GM12878 (cell line): ENCODE measurements at places on chromosomes 5 and 9. TPM values are rescaled to one million over a fixed set of nuclear protein-coding genes. Genes with fewer than 3 reads are reported as not detected.

DNA sequence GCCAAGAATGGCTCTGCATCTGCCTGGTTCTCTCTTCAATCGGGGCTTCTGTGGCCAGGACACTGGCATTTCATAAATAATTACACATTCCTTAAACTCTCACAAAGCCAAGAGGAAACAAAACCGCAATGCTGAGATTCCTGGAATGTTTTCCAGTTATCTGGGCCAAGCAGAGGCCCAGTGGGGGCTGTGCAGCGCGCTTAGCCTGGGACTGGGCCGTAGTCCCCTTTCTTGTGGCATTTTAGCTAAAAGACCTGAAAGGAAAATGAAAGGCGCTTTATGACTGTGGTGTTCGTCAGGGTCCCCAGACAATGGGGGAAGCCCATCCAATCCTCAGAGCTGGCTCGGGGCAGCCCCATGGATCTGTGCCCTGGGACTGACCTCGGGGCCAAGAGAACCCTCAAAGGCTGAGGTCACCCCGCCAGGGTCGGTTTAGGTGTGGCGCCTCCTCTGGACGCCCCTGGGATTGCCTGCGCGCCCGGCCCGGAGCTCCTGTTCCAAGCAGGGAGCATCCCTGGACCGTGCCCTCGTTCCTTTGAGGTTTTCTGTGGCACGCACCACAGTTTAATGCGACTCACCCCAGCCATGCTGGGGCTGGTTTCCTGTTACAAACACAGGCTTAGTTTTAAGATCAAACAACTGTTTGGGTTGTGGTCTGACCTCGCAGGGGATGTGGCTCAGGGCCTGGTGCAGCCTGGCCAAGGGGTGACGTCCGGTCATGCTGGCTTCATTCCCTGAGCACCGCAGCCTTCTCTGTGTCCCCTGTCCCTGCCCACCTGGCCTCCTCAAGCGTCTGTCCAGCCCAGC, 51.5 kb upstream of the NKD2 start:
- DNase-seq, result no peak

- DNase-seq, result no peak
These were observed 167.8 kb upstream of the CCNG1 start for GRCh38 chr5:163269624-163270023.

HAVCR2 gene
- 5.2 and 6.5 TPM in 2 replicates for total RNA-seq

DNA sequence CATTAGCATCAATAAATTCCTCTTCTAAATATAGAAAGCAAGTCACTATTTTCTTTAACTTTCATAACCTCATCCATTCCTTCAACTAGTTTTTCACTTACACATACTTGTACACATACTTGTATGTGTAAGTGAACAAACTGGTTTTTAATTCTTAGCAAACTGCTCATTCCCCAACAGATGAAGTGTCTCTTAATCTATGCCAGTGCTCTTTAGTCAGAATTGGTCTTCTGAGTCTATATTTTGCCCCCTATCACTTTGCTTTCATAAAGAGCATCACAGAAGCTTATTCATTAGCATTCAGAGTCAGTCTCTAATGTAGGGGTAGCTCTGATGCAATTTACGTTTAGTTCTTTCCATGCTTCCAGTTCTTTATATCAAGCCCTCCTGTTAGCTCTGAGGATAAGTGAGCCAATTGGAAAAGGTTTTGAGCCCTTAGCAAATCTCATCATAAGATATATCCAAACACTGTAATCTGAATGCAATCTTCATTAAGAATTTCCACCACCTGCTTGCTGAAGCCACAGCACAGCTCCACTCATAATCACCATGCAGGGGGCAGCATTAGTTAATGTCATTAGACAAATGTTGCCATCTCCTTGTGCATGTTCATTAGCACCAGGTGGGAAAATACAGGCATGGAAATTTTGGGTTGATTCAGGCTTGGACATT, 178.5 kb upstream of the SLC24A2 start:
- DNase-seq, result no peak

FOXD4L3 gene
- 0.11 TPM in 1 of 2 replicates, not detected in the other for total RNA-seq

- no peak for DNase-seq
These were observed 223.3 kb downstream of the MEF2C start for GRCh38 chr5:88659529-88660263.

- DNase-seq, result no peak
These were observed 28.8 kb upstream of the POMT1 start for GRCh38 chr9:131473891-131474290.

PCDHGA8 gene
- not detected in 2 replicates for total RNA-seq

- no peak for DNase-seq
These were observed 60.4 kb upstream of the RGMB start for GRCh38 chr5:98713027-98713426.

DNA sequence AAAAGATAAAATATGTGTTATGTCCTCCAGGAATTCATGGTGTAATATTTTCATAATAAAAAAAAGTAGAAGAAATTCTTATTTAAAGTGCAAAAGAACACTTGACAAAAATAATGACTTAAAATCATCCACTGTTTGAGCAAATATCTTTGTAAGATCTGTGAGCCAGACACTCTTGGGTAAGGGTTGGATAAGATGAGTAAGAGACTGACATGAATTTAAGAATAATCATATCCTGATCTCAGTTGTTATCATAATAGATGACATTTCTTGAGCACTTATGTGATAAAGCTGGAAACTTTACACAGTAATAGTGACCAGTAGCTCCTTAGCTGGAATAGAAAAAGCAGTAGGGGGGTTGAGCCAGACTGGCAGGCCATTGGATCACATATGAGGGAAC, 40.0 kb upstream of the ADRB2 start:
- no peak for DNase-seq

IQGAP2 gene
- total RNA-seq, result 26.9 and 28.2 TPM in 2 replicates

DNA sequence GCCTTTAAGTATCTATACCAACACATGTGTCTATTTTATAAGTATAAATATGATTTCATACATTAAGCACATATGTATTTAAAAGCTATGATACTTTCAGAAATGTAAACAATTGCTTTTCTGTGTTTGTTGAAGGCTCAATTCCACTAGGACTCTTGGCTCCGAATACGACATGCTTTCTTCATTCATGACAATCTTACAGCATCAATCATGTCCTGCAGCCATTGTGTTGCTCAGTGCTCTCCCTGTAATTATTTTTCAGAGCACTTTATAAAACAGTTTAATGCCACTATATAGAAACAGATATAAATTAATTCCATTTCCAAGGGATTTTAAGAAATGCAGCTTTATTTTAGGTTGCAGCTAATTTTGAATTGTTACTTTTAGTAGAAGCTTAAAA, 167.3 kb downstream of the TAF11L14 start:
- DNase-seq, result no peak

DNA sequence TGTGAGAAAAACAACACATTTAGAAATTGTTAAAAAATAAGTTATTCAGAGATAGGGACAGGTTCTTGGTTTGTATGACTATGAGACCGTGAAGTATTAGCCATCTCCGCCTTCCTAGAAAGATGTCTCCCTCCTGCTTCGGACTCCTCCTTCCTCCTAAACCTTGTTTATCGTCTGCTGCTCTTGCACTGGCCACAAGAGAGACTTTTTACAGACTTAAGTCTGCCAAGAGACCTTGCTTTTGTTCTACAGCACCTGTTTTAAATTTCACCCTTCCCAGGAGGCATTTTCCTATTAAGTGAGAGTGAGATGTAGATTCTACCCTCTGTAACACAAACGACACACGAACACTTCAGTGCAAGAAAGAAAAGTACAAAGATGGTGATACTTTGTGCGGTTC, 274.6 kb downstream of the ARHGEF28 start:
- DNase-seq, result no peak

GRCh38 chr5:128201065-128201926, 117.7 kb downstream of the SLC12A2 start:
- no peak for DNase-seq

DNA sequence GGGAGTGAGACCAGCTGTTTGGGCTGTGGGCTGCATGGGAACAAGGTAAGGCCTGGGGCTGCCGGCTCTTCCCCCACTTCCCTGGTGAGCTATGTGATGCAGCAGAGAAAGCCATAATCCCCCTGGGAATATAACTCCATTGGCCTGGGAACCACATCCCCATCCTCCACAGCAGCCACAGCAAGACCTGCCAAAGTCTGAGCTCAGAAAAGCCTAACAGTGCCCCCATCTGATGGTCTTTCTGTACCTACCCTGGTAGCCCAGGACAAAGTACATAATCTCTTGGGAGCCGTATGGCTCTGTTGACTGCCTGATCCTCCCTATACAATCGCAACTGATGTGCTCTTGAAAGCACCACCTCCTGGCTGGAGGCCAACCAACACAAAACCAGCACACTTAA, 432.6 kb downstream of the CDH18 start:
- DNase-seq, result no peak

DNA sequence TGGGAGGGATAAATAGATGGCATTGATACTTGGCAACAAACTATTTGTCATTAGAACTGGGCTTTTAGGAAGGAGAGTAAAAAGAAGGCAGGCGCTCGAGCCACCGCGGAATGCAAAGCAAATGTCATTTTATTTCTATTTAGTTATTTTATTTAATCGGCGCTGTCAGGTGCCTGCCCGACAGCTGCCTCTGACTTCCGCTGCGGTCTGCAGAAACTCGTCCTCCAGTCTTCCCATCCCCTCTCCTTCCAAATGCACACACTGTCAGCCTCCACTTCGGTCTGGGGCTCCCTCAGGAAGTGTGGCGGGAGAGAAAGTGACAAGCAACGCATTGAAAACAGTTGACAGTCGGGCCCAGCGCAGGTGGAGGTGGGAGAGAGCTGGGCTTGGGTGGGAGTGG, 29.3 kb downstream of the ASS1 start:
- no peak for DNase-seq

GPR21 gene
- 0.45 and 0.87 TPM in 2 replicates for total RNA-seq

NIM1K gene
- 0.69 and 1.0 TPM in 2 replicates for total RNA-seq

GRCh38 chr5:116881921-116882531, 307.4 kb upstream of the SEMA6A start:
- no peak for DNase-seq

DNA sequence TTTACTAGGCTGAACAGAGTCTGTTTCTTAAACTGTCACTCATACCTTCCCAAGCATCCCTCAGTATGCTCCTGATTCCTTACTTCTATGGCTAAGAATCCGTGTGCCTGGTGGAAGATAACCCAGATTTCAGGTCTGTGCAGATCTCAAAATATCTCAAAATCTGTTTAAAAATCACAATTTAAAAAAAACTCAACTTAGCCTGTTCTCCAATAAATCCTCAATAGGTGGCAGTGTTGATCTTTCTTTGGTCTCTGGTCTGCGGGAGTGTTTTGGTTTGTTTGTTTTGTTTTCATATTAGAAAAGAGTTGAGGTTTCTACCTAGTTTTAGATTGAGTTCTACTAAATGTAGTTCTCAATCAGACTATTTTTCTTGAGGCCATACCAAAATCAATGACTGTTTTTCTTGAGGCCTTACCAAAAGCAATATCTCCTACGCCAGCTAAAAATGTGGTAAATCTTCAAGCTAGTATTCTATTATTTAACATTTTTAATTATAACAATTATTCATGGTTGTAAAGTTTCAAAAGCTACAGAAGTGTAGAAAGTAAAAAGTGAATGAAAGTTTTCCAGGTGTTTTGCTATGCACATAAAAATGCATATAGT, 57.9 kb downstream of the TGFBR1 start:
- no peak for DNase-seq

GRCh38 chr5:172502969-172503368, 48.6 kb upstream of the SH3PXD2B start:
- DNase-seq, result no peak

- DNase-seq, result no peak
These were observed 220.7 kb downstream of the GNA14 start for GRCh38 chr9:77427256-77427927.

DNA sequence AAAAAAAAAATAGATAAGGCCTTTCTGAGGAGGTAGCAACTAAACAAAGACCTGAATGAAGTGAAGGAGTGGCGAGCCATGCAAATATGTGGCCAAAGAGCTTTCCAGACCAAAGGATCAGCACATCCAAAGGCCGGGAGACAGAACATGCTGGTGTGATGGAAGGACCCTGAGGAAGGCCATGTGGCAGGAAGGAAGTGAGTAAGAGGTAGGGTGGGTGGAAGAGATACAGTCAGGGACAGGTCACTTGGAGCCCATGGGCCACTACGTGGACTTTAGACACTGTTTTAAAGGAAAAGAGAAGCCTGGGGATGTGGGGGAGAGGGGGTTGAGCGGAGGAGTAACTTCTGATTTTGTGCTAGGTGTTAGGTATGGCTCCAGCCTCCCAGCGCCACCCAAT, 31.3 kb downstream of the SPRY4 start:
- DNase-seq, result no peak

DNA sequence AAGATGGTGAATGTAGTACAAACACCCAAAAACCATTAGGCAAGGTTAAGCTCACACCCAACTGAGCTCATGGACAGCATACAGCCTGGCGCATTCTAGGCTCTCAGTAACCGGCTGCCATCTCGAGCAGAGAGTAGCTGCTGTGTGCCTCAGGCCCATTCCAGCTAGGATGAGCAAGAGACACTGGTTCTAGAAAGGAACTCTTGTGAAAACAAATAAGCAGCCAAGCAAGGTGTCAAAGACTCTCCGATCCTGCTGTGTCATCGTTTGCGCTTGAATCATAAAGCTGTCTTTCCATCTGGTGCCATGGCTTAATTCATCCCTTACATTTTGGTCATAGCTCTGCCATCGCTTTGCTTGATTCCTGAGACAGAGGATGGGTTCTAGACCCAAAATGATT, 135.4 kb upstream of the MSX2 start:
- DNase-seq, result no peak

RLN2 gene
- 3.3 and 3.9 TPM in 2 replicates for total RNA-seq

- no peak for DNase-seq
These were observed 1.6 kb downstream of the FASTKD3 start for GRCh38 chr5:7867260-7867659.

CA9 gene
- total RNA-seq, result 4.0 TPM in 2 replicates

DNA sequence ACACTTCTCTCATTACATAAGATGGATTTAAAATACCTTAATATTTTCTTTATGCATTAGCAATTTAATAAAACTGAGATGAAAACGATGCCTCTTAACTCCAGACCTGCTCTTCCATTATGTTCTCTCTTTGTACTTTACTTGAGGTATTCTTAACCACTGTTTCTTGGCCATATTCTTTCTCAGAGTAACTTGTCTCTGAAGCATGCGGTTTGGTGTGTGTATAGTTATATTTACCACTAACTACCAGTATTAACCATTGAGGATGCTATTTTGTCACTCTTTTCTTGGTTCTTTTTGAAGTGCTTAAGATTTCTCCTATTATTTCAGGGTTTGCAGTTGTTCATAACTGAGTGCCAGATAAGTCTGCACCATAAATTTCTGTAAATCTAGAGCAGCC, 17.9 kb downstream of the TMEM167A start:
- DNase-seq, result no peak
